ENCODE measurements at places on chromosomes 3 and 15. TPM values are rescaled to one million over a fixed set of nuclear protein-coding genes. Genes with fewer than 3 reads are reported as not detected.

Gene CEP97
- 17.7 TPM for total RNA-seq

Gene TGM5
- total RNA-seq, result not detected

Gene COL6A5
- total RNA-seq, result not detected

Gene OR5H14
- not detected for total RNA-seq

Gene SH3GL3
- total RNA-seq, result 0.07 TPM

Gene APH1B
- total RNA-seq, result 14.3 TPM

Gene REC114
- not detected for total RNA-seq

Gene FAM107A
- 9.6 TPM for total RNA-seq

Gene CHRNA7
- total RNA-seq, result 2.8 TPM

Gene LAMB2
- total RNA-seq, result 470 TPM

Gene PPP1R14D
- total RNA-seq, result not detected

Gene GORASP1
- total RNA-seq, result 39.0 TPM

Gene AEN
- total RNA-seq, result 91.7 TPM

Gene TRIM71
- not detected for total RNA-seq

Gene TM2D3
- 41.8 TPM for total RNA-seq

Gene LINGO1
- 0.04 TPM for total RNA-seq

Gene RFTN1
- total RNA-seq, result 30.1 TPM

Gene SI
- total RNA-seq, result not detected

Gene SNURF
- total RNA-seq, result 10.4 TPM

Gene NPAP1
- not detected for total RNA-seq

Gene CLDN16
- not detected for total RNA-seq

Gene LSAMP
- total RNA-seq, result not detected

Gene FETUB
- not detected for total RNA-seq

Gene LYZL4
- not detected for total RNA-seq

Gene P2RY1
- total RNA-seq, result 3.5 TPM

Gene CIDEC
- not detected for total RNA-seq

Gene PARP9
- total RNA-seq, result 23.5 TPM

Gene LHFPL4
- total RNA-seq, result not detected

Gene TCF12
- total RNA-seq, result 62.6 TPM

Gene MANF
- 182 TPM for total RNA-seq

Gene SIDT1
- not detected for total RNA-seq

Gene CCR8
- total RNA-seq, result not detected

Gene CACNA2D2
- not detected for total RNA-seq

Gene IL16
- total RNA-seq, result 0.20 TPM

Measured in pulmonary artery endothelial cell (primary cell).